Occipital lobe (tissue), 3 donors: ENCODE measurements at places on chromosomes 6 and 20.

GRCh38 chr20:37407019-37407566 is 61.2 kb downstream of the SRC start:
- no peak for DNase-seq

DNA sequence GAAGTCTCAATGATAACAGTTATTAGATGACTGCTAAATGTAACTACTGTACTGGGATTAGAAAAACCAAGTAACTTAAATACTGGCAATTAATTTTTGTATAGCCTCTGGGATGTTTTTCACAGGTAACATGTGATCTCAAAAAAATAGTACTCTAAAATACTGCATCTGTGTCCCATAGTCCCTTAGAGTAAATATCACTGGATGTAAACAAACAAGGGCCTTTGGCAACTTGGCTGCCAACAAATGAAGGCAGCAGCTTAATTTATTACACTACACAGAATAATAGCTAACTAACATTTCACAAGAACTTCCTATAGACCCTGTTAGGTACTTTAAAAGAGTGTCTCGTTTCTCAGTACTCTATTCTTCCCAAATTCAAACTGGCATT is 14.0 kb downstream of the ARHGAP18 start:
- no peak for DNase-seq

- no peak for DNase-seq
These were observed 158.7 kb upstream of the PDE10A start for GRCh38 chr6:165821754-165822153.

- peak; percentile 31 for DNase-seq
These were observed at the start of gene STXBP5 for GRCh38 chr6:147204060-147204785. Gene STXBP5, plus strand, starts transcription at chr6:147204417. Its CDS starts 116 bp downstream, at chr6:147204533.

DNA sequence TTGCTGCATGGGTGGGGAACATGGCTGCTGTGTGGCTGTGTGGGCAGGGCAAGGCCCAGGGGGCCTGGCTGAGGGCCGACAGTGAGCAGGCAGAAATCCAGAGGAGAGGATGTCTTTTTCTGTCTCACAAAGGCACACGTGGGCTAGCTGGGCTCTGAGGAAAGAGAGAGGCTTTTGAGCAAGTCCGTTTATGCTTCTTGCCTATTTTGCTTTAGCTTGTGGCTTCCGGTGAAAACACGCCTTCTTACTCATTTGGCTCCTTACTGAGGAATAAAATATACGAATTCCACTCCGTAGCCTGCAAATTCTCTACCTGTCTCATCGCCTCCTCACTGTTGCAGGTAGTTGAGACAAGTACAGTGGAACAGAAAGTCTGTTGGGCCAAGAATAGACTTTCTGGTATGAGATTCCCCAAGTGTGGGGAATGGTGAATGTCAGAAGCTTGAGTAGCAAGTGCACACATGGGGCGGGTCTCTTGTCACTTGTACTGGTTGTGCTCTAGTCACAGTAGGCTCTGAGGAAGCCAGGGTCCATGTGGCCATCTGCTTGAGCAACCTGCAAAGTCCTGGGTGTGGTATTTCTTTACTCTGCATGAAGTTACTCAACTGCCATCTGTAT is 28.4 kb downstream of the WRNIP1 start:
- DNase-seq: peak; percentile 21

GRCh38 chr6:42791706-42792320 is 10.0 kb downstream of the BICRAL start:
- DNase-seq: no peak

- no peak for DNase-seq
These were observed 86.5 kb downstream of the QRSL1 start for GRCh38 chr6:106715922-106716321.

DNA sequence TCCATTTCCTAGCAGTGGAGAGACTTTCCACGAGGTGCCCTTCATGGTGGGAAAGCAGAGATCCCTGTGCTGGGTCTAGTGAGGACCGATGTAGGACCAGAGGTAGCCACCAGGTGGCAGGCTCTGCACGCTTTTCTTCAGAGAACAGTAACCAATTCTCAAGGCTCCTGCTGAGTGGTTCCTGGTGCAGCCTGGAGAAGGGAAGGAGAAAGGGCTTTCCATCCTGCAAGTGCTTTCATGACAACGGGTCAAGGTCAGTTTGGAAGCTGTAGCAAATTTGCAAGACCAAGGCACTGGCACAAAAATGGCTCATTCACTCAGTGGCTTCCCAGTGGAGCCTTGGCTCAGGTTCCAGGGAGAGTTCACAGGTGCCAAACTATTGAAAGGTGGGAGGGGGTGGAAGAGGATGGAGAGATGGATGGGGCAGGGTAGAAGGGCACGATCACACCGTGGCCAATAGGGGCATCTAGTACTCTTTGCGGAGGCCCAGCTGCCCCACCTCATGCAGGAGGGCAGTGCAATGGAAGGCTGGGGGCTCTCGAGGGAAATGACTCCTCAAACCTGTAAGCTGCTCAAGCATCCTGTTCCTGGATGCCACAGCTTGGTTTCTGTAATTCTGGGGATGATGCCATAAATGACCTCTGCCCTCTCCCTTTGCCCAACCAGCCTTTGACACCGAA is 25.5 kb upstream of the KCNK16 start:
- DNase-seq: peak; percentile 33

GRCh38 chr6:63816982-63817436 is 181.4 kb downstream of the PHF3 start:
- DNase-seq: no peak

DNA sequence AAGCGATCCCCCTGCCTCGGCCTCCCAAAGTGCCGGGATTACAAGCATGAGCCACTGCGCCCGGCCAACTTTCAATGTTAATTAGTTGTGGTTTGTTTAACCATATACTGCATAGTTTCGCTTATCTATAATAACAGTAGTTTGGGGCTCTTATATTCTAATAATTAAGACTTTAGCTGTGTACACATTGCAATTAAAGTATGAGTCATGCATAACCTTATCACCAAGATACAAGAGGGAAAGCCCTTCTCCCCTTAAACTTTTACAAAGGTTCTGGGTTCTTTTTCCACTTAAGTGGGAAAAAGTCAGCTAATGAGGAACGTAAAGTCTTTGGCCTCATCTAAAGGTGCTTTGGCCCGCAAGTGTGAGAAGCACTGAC is 3.2 kb upstream of the MCCD1 start:
- DNase-seq: no peak

GRCh38 chr6:132300323-132300949 is 100.8 kb downstream of the MOXD1 start:
- no peak for DNase-seq

- no peak for DNase-seq
These were observed 380.4 kb downstream of the MMUT start for GRCh38 chr6:49082611-49083010.

- DNase-seq: no peak
These were observed 194.8 kb downstream of the COL9A1 start for GRCh38 chr6:70107852-70108629.

DNA sequence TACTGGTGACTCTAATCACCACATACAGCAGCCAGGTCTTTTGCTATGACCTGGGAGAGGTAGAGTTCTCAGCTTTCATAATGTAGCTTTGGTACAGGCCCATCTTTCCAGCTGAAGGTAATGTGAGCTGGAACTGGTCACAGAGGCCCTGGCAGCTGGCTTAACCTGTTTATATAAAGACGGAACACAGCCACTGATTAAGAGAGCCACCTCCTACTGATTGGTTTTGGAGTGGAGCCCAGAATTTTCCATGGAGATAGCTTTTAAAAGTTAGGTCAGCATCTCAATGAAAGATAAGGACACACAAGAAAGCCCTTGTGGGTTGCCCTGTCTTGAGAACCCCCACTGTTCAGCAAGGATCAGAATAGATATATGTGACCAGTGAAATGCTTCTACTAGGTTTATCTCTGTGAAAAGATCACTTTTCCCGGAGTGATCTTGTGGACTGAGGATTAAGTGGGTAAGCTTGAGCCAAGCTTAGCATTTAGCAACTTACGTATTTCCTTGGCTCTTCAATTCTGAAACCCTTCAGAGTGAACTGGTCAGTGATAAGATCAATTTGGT is 213.7 kb upstream of the CITED2 start:
- DNase-seq: no peak

DNA sequence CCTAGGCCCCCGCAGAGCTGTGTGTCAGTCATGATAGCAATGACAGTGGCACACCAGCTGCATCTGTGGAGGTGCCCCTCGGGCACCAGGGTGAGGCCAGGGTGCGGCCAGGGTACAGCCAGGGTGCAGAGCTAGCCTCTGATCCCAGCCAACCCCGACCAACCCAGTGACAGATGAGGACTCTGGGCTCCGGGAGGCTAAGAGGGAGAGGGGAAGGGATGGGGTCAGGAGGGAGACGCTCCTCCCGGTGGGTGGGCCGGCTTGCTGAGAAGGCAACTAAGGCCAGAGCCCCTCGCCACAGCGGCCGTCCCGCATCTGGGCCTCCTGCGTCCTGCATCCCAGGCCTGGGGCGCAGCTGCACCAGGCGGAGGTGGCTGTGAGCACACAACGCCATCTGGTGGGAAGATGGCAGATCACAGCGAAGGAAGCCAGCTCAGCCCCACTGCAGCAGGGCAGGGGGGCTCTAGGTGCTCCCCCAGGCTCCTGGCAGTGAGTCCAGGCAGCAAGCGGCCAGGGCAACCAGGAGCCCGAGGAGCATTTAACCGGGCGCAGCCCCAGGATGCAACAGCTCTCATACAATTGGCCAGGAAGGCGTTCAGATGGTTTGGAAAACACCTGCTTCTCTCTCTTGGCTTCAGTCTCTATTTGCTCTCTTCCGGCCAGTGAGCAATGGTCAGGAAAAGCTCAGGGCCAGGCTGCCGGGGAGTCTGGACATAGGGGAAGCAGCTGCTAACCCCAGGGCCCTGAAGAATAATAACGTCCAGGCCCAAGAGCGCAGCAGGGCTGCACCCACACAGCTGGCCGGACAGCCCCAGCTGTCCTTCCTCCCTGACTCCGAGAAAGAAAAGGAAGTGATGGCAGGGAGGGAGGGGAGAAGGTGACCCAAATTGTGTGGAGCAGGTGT is 169.4 kb downstream of the TAF4 start:
- DNase-seq: peak; percentile 36

DNA sequence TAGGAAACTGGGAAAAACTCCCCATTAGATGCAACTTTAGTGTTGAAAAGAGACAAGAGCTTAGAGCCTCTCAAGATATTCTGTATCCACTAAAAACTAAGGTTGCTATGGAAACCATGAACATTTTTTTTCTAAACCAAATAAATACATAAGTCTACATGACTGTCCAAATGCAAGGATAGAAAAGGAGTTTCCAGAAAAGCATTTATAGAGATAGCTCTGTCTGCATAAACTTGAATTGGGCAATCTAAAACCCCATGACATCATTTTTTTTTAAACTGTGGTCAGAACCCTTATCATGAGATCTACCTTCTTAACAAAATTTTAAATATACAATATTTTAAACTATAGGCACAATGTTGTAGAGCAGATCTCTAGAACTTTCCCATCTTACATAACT is 36.4 kb upstream of the FAM83B start:
- DNase-seq: no peak

DNA sequence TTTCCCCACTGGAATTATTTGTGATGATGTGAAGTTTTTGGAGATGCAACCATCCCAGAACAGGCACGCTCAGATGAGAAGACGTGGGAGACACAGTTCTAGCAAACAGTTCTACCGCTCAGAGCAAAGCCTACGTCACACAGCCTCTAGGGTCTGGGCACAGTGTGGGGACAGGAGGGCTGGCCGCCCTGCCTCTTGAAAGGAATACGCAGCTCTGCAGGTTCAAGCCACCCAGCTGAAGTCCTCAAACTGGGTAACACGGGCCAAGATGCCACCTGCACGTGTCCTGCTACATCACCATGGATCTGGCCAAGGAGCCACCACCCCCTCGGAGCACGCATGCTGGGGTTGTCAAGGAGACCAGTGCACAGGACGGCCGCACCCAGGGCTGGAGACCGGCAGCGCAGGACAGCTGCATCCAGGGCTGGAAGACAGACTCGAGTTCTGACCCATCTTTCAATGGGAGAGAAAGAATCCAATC is 75.0 kb downstream of the NOL4L start:
- no peak for DNase-seq

- no peak for DNase-seq
These were observed 1127.3 kb downstream of the EPHA7 start for GRCh38 chr6:92292067-92292466.

- no peak for DNase-seq
These were observed 35.9 kb downstream of the FOXC1 start for GRCh38 chr6:1645466-1646185.

DNA sequence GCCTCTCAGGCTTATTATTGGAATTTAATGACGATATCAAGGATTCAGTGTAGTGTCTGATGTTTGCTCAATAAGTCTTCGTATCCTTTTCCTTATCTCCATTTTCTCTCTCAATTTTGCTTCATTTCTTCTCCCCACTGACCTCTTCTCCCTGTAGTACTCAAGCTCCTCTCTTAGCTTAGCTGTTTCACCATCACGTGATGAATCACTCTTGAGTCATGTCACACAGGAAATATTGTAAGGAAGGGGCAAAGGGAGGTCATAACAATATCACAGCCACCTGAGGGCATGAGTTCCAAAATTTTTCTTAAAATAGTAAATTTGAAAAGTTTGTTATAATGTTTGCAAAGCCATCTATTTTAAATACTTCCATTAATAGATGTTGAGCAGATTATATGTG is 392.2 kb upstream of the MARCKS start:
- no peak for DNase-seq

DNA sequence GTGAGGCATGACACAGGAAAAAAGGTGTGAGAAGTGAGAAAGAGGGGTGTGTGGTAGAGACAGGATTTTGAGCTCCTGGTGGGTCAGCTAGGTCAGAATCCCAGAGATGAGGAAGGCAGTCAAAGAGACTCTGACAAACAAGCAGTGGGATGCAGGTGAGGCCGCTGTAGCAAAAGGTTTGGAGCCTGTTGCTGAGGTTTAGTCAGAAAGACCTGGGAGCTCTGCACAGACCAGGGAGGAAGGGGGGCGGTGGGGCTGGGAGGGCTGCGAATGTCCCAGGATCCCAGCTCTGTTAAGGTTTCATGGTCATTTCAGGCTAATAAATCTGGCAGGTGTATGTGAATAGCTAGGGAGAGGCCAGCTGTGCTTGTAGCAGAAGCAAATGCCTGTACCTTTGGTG is 373.9 kb upstream of the SYNCRIP start:
- DNase-seq: no peak

- DNase-seq: peak; percentile 40
These were observed 126.8 kb upstream of the TMEM170B start for GRCh38 chr6:11410539-11411307.

DNA sequence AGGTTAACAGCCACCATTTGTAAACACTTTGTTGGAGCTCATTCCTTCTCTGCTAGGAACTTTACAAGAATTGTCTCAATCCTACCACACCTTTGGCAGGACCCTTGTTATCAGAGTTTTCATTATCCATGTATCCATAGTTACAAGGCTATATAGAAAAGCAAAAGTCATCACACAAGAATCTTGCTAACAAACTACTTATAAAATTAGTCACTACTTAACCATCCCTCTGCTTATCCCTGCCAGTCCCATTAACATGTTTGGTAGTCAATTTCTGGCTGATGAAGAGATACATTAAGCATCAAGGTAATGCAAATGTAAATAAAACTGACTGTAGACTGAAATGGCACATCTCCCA is 10.4 kb downstream of the ZSWIM3 start:
- DNase-seq: no peak

DNA sequence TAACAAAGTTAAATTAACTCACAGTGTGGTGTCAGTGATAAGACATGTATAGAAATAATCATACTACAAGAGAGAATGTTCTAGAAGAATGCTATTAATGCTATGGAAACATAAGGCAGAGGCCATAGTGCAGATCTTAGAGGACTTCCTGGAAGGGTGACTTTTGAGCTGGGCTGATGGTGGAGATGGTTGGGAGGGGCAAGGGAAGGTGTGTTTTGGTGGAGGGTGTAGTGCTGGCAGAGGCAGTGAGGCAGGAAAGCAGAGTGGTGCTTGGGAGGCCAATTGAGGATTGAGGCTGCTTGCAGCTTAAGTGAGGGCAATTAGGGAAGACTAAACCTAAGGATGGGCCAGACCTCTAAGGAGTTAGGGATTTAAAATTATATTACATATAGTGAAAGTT is 58.5 kb upstream of the FNDC1 start:
- DNase-seq: no peak
